ENCODE measurements at places on chromosomes 5 and 9. TPM values are rescaled to one million over a fixed set of nuclear protein-coding genes. Genes with fewer than 3 reads are reported as not detected.

The RAI14 gene
- total RNA-seq, result 79.6 TPM

The ADRA1B gene
- 7.1 TPM for total RNA-seq

The PPP3R2 gene
- not detected for total RNA-seq

The UBTD2 gene
- 18.8 TPM for total RNA-seq

The ZNF608 gene
- 32.1 TPM for total RNA-seq

- DNase-seq, result no peak
Observed at GRCh38 chr5:107796797-107797196, 126.1 kb upstream of the EFNA5 start.

DNA sequence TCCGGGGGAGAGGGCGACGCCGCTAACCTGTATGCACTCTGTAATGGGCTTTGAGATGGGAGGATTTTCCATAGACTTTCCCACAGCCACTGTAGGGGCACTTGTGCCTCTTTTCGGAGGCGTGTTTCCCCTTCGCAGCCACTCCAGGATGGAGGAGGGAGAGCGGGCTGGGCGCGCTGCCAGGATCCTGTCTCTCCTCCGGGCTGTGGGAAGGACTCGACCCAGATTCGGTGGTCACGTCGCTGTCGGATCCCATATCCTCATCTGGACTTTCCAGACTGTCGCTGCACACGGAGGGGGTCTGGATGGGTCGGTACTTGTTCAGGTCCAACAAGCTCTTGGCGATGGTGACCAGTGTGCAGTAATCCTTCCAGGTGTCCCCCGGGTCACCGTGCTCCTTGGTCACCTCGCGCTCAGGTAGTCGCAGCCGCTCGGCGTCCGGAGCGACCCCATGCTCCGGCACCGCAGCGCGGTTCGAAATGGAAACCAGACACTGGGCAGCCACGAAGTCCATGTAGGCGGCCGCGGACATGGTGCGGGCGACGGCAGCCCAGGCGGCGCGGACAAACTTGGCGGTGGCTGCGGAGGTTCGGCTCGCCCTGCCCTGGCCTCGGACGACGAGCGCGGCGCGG lies 1.5 kb downstream of the KLF9 start:
- peak; percentile 96 for DNase-seq
